ENCODE measurements at places on chromosomes 1 and 21.
A peak's percentile ranks its signal among the peaks of the same experiment; 100 is the strongest.

GRCh38 chr1:200971428-200971903 is 52.0 kb downstream of the KIF21B start:
- DNase-seq: peak; percentile 81

DNA sequence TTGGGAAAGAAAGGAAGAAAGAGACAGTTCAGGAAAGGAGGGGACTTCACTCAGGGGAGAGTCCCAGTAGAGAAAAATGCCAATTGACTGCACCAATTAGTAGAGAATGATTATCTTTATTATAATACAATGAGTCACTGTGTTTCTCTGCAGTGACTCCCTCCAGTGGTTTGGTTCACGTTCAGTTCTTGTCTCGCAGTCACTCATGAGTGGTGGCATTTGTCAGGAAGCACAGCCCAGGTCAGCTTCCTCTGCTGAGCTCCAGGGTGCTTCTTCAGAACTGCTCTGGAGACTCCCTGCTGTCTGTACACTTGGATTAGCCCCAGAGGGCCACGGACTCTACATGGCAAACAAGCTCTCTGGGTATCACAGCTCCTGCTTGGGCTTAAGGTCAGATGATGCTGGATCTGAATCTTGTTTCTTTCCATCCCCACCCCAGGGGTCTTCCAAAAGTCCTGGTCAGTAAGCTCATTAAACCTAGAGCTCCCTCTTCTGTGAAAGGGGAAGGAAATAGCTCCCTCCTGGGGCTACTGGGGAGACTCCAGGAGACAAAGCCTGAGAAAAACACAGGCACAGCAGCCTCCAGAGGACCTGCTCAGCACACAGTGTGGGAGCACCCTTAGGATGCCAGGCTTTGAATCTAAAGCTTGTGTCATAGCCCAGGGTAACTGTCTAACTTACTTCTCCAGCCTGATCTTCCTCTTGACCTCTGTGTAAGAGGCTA is 619.0 kb downstream of the AJAP1 start:
- no peak for DNase-seq

DNA sequence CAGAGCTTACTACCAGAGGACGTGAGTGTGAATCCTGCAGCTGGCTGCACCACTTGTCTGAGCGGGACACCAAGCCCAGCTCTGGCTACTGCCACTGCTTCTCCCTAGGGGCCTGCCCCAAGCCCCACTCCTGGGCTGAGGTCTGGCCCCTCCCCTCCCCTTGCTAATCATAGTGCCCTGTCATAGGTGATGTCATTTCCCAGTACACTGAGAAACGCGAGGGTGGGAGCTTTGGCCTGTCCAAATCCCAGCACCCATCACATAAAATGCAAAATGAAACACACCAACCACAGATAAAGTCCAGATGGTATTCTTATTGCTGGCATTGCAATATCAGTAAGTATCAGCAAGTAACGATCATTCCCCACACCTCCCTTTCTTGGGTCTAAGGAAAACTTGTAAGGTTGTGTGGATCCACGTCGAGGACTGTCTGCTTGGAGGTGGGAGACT is 77.7 kb downstream of the TOMM20 start:
- peak; percentile 80 for DNase-seq

GRCh38 chr1:76463278-76463677 is 388.7 kb downstream of the ST6GALNAC3 start:
- DNase-seq: no peak

GRCh38 chr1:241849345-241849695 is 1.3 kb downstream of the EXO1 start:
- no peak for DNase-seq

GRCh38 chr1:38915352-38915948 is 26.2 kb downstream of the RHBDL2 start:
- DNase-seq: no peak

DNA sequence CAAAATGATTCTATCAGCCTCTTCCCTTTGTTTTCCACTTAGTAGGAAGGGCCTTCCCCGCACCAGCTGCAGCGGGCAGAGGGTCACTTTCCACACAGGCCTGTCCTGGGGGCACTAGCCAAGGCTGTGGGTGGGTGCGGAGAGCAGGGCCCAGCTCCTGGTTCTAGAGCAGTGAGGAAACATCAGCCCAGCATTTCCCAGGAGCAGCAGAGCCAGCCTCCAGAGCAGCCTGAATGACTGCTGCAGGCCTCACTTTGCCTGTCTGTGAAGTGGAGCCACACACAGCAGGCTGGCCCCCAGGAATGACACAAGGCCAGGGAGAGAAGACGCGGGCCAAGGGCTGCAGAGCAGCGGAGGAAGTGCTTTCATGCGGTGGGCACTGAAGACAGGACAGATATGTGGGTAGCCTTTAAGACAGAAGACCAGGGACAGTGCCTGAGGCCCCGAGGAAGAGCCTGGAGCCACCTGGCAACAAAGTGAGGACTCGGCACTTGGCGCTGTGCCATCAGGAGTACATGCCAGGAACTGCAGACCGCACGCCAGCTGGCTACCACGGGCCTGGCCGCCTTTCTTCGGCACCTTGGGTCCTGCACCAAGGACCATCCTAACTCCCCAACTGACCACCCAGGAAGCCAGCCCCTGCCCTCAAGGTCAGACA is 42.0 kb downstream of the ACOT7 start:
- DNase-seq: no peak

- DNase-seq: no peak
These were observed 24.8 kb downstream of the PPP2R5A start for GRCh38 chr1:212309967-212310366.

DNA sequence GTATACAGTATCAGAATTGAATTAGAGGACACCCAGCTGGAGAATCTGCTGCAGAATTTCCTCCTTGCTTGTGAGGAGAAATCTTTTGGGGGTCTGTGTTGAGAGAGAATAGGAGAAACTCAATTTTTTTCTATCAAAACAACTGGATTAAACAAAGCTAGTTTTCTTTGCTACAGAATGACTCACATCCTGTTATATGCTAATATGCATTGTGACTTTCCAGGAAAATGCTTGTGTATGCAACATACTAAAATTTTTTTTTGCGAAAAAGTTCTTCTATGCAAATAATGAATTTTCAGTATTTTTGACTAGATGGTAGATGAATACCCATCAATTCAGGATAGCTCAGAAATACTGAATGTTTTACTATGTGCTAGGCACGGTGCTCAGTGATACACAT is 2.2 kb downstream of the VAMP4 start:
- DNase-seq: no peak

DNA sequence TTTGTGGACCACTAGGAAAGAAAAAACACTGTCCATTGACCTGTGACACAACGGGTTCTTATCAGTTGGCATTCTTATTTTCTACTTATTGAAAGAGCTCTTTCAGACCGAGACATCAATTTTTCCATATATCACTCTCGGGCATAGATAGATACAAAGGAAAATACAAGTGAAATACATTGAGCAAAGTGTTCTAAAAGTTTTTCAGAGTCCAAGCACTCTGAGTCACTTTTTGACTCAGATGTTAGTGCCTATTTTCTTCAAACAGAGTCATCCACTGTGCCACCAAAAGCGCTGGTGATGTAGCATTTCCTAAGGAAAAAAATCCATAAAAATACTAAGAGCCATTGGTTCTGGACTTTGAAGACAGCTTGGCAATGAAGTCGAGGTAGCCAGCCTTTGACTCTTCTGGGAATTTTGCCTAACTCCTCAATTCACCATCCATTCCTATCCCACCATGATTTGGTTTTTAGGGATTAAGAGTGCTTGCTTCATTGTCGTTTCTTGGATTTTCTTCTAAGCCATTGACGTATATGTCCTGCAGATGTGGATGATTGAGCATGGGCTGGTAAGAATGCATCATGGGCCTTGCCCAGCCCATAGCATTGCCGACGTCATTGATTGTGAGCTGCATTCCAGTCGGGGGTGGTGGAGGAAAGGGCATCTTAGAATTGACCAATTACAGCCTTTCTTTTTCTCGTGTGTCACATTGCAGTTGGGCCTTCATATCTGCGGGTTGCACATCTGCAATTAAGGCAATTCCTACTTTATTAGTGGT is 10.6 kb downstream of the GALNT2 start:
- no peak for DNase-seq

- no peak for DNase-seq
These were observed 364.5 kb upstream of the CAMK1G start for GRCh38 chr1:209218981-209219380.

- DNase-seq: no peak
These were observed 25.0 kb upstream of the ZNF436 start for GRCh38 chr1:23394684-23395083.

GRCh38 chr21:34593954-34594531 is 20.9 kb downstream of the RCAN1 start:
- DNase-seq: no peak

DNA sequence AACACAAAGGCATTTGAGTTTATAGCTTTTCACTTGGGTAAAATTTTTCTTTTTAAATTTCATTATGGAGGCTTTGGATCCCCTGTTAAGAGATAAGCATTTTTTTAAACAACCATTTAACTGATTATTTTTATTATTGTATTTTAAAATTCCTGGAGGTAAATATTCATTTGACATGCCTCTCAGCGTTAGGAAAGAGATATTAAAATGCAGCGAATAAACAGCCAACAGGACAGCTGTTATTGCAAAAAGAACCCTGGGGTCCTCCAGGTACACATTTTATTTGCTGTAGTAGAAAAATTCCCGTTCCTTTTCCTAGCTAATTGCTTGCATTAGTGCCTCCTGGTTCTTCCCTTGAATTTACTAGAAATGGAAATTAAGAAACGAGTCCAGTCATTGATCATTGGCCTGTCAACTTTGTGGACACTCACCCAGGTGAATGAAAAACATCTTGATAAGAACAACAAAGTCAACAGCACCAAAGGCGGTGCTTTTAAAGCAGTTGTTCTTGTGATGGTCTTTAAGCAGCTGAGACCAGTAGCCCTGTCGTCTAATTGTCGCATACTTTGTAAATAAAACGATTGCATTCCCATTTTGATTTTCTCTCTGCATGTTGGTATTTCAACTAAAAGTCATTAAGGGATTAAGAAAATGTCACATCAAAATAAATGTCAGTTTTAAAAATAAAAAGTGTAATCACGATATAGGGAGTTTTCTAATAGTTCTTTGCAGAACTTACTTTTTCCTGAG is 282.4 kb downstream of the GRIK1 start:
- no peak for DNase-seq

DNA sequence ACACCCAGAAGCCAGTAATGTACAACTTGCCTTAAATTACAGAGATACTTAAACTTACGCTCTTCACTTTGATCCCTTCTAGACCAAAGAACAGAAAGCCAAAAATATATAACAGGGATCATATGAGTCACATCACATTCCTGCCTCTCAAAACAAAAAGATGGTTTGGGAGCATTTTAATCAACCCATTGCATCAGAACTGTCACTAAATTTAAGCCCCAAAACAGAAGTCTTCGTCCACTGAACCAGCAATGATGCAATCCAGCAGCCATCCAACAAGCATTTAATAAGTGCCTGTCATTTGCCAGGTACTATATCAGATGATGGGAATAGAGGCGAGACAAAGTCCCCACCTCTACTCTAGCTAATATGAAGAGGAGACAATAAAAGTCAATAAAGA is 42.7 kb upstream of the GLIS1 start:
- DNase-seq: no peak

GRCh38 chr21:22120616-22121266 is 1122.5 kb downstream of the NCAM2 start:
- no peak for DNase-seq

DNA sequence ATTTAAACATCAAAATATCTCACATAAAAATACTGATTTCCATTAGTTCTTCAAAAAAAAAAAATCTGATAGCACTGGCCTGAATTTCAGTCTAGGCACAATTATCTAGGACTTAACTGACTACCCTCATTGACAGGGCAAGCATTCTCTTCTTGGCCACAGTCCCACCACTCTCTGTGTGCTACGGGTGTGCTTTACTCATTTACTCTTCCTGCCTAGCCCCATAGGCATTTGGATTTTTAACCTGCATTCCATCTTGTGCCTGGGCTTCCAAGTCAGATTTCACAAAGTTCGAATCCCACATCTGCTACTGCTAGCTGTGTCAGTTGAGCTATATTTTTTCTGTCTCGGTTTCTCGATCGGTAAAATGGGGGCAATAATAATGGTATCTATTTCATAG is 38.0 kb downstream of the PTPN14 start:
- DNase-seq: no peak

DNA sequence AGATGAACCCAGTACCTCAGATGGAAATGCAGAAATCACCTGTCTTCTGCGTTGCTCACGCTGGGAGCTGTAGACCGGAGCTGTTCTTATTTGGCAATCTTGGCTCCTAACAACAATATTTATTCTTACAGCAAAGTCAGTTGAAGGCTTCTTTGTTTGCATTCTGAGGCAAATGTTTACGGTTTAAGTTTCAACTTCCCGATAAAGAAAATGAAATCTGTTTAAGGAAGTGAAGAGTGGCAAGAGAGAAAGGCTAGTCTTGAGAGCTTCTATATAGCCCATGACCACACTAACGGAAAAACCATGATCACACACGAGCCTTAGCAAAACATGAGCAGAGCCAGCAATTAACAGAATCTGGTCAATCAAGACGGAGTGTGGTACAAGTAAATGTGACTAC is 122.6 kb upstream of the ZNHIT6 start:
- DNase-seq: no peak

GRCh38 chr21:33443194-33443593 is 36.6 kb downstream of the TMEM50B start:
- DNase-seq: no peak

- DNase-seq: no peak
These were observed 1.4 kb downstream of the WDR26 start for GRCh38 chr1:224433041-224433691.

DNA sequence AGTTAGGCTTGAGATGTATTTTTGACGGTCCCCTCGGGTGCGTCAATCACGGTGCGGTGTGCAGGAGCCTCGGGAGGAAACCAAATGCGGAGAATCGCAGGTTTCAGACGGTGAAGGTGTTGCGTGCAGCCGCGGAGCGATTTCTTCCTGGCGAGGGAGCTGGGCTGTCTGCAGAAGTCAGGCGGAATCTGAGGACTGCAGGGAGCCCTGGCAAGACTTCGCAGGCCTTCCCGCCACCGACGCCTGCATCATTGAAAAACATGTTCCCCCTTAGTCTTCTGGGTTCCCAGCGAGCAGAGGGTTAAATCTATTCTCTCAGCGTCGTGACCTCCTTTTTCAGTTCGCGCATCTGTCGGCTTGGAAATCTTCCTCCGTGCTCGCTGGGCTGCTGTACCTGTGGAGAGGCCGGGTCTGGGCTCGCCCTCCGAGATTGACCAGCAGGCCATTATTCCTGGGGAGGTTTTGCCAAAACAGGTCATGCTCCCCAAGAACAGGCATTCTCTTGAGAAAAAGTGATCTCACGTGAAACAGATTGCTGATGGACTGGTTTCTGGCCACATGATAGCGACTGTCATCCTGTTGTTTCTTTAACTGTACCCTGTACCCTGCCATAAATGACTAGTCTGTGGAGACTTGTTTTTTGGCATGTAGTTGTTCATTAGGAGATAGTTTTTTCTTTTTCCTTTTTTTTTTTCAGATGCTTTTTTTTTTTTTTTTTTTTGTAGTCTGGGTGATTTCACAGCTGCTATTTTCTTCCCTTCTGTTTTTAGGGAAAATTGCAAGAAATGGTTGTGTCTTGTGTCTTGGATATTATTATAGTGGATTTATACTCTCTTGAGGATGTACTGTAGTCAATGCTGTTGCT is 894 bp downstream of the EPB41 start:
- DNase-seq: peak; percentile 44
